Midbrain (tissue), 1 donor: ENCODE measurements at places on chromosomes 6 and 20.

DNA sequence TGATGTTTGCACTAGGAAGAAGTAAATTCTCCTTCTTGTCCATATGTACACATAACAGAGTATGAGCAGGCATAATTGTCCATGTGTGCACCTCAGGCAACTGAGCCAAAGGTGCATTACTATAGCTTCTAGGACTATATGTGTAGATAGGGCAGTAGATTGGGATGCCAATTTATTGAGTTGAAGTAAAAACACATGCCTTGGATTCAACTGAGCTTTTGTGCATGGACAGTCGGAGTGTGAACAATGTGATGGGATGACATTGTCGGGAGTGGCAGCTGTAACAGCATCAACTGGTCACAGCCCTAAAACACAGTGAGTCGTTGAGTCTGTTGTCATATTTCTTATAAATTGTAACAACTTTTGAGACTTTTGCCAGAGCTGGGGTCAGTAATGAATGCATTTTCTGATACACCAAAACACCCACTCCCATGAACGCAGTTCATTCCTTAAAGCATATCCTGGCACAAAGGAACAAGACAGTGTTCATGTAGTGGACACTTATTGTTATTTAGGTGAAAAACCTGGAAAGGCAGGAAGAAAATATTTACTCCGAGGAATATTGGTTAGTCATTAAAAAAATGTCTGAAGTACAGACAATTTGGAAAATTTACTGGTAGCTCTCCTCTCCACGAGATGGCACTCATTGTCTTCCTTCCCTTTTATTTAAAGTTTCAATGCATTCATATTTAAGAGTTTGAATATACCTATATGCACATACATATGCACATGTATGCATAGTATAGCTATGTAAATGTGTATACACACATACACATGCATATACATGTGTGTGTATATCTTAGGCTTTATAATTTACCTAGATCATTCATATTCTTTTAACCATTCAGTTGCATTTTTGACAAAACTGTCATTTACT lies 302.0 kb upstream of the STXBP5 start:
- DNase-seq = no peak

- DNase-seq = no peak
Measured at GRCh38 chr6:101445527-101445926, 52.0 kb downstream of the GRIK2 start.

- no peak for DNase-seq
Measured at GRCh38 chr6:10341605-10342004, 73.3 kb downstream of the TFAP2A start.

- DNase-seq = no peak
Measured at GRCh38 chr6:81572020-81572419, 180.5 kb downstream of the TENT5A start.

DNA sequence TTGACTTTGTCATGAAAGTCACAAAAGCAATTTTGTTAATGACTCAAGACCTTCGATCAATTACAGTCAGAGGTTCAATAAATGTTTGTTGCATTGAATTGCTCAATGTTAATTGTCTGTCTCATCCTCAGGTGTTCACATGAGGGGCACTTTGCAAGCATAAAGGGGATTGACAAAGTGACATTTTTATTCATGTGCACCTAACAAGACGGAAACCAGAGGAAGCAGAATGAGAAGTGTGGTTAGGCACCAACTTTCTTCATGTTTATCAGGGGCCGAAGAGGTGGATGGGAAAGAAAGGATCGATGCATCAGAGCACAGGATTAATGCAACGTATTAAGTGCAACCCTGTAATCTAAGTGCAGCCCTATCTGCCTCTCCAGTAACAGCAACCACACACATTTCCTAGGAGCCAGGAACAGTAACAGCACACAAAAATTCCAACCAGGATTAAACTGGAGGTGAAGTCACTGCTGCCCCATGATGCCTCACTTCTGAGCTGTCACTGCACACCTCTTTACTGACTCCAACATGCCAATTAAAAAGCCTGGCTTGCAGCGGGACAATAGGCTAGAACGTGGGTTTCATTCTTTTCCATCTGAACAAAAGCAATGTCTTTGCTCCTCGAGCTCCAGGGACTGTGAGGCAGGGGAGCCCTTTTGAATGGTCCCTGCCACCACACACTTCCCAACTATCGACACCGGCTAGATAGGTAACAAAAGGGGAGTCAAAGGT lies 262.7 kb downstream of the CD83 start:
- DNase-seq = no peak

DNA sequence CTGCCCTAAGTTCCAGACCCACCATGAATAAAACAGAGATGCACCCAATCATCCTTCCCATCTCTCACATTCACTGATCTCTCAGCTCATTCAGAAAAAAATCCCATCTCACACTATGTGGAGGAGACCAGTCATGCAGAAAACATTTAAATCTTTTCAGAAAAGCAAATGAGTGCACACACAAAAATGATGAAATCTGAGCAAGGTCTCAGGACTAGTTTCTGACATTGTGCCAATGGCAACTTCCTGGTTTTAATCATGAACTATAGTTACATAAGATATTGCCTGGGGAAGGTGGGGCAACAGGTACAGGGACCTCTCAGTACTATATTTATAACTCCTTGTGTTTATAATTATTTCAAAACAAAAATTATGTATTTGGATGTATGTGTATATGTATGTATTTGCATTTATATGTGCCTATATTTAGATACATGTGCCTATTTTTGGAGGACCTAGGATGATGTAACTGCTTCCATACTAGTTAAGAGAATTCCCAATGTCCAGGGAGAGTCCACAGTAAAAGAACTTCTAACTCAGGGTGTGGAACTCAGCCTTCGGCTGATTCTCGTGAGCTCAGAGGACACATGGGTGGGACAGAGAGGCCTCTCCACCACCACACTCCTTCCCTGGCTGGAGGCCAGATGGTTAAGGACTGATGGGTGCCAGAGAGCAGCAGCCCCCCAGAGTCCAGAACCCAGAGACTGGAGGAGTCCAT lies 71.7 kb upstream of the MAP3K4 start:
- DNase-seq = no peak

DNA sequence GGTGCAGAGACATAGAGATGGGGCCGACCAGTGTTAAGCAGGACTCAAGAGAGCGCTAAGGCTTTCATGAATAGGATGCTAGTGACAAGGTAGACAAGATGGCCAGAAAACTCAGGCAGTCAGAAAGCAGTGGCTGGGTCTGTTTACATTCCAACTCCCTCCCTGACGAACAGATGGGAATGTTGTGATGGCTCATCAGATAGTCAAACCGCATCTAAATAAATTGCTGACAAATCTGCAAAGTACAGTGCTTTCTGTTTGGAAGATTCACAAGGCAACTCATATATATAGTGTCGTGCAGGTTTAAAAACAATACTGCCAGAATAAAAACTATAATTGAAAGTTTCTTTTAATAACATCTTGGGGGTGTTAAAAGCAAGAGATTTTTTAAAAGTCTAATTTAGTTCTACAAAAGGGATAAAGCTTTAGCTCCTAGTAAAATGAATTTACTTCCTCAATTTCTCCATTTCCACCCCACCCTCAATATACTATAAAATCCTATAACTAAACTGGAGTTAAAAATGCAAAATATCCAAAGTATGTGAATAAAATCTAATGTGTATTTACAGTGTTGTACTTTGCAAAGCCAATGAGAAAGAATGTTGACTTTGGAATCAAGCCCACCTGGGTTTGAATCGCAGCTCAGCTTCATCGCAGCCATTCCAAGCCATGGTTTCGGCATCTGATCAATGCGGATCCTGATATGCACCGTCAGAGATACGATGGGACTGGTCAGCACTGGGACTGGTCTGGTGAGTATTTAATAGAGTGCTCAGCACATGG lies 247.3 kb upstream of the PDE10A start:
- DNase-seq = no peak
